ENCODE measurements at places on chromosomes 3 and 15.

DNA sequence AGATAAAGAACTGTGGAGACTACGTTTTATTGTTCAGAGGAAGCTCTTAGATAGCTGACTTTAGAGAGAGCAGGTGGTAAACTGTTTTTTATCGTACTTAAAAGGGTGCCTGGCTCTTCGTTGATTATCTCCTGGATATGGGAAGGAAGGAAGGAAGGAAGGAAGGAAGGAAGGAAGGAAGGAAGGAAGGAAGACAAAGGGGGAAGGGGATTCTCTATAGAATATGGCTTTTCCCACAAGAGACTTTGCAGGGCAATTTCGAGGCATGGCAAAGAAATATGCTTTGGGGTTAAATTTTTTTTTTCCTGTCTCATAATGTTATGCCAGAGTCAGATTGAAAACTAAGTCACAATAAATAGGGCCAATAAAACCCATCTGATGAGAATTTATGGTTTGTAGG lies 271.9 kb upstream of the POU1F1 start:
- DNase-seq = no peak

DNA sequence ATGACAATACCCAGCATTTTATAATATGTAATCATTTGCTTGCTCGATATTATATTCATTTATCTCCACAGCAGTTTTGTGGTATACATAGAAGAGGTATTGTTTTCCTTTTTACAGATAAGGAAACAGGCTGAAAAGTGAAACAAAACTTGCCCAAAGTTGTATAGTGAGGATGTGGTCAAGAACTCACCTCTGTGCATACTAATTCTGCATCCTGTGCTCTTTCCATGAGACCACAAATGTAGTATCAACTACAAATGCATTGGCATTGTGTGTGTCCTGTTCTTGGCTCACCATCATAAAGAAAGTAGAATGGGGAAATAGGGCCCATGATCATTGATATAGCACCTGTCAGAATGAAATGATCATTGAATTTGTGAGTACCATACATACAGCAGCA lies 167.3 kb downstream of the NECTIN3 start:
- DNase-seq = no peak

DNA sequence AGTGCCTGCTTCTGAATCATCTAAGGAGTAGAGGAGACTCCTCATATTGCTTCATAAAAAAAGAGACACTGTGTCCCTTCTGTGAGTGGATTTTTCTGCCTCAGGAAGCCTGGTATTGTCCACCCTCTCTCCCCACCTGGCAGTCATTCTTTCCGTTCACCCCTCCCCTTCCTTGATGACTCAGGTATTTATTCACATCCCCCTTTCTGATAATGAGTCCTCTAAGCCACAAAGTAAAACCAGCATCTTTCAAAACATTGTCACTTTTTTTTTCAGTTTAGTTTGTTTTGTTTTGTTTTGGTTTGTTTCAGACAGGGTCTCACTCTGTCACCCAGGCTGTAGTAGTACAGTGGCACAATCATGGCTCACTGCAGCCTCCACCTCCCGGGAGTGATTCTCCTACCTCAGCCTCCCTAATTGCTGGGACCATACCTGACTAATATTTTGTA lies 65.2 kb upstream of the UBE2E1 start:
- peak; percentile 67 for DNase-seq

DNA sequence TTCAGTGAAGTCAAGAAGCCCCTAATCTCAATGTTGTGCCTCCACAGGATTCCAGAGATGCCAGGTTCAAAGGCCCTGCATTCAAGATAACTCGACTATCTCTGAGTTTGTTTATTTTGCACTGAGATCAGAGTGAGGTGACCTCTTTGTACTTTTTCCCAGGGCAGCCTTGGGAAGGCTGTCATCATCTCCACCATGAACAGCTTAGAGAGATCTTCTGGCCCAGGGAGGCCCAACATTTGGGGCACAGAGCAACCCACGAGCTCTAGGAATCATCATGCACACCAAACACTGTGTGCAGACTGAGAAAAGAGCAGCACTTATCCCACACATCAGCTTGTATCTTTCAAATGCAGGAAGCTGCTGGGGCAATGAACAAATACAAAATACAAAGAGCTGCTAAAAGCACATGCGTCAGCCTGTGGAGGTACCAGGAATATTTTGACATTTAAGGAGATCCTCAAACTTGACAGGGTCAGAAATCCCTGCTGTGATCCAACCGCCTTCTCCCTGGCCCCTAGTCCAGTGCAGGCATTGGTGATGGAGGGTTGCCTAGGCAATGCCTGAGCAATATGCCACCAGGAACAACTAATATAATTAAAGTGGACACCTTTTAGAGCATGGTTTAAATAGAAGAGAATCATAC lies 33.6 kb downstream of the TRIM42 start:
- no peak for DNase-seq

DNA sequence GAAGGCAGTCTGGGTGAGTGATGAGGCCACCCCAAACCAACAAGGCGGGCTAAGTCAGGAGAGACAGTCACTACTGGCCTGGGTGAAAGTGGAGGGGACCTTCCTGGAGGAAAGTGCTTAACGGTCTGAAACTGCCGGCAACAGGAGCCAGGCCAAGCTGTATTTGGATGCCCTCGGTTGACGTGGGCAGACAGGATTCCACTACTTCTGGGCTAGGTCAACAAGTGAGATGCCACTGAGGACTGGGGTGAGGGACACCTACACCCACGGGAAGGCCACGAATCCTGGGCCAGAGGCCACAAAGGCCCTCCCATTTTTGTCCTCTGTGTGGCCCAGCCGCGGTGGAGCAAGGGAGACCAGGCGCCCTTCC lies 12.3 kb downstream of the SPTBN5 start:
- DNase-seq = no peak

DNA sequence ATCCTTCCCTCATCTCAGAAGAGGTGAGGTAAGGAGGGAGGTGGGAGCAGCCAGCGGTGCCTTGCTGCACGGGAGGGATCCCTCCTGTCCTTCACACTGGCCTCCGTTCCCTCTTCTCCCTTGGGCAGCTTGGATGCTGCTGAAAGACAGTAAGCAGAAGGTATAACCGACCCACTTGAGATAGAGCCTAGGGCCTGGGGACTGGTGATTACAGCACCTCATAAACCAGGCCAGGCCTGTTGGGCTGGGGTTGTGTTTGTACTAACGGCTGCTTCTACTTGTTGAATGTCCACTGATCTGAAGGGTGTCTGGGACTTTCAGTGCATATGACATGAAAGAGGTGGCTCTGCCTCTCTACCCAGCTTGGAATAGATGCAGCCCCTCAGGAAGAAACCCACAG lies 25.0 kb downstream of the SEMA6D start:
- no peak for DNase-seq

GRCh38 chr3:77873598-77873997 lies 833.7 kb downstream of the ROBO2 start:
- DNase-seq = no peak

DNA sequence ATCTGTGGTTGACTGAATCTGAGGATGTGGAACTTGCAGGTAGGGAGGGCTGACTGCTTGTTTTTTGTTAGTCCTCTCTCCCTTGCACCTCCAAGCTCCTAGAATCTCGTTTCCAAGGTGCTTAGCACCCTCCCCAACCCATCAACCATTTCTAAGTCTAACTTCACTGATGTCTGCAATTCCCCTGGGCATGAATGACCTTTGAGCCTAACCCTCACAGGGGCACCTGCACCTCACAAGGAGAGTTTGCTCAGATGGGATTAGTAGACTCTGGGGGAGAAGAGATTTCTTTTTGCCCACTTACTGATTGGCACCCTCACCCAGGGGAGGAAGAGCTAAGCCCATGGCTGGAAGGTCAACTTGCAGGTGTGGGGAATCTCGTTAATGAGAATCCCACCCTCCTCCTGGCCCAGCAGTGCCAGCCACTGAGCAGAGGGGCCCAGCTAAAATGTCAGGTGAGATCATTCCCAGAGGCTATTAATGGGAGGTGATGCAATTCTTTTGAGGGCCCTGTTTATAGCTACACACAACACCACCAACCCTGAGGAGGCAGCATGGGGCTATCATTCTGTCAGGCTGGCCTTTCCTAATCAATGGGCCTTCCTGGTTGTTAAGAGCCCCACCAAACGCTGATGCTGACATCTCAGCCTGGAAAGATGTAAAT lies 81.6 kb upstream of the HERC1 start:
- DNase-seq = no peak

DNA sequence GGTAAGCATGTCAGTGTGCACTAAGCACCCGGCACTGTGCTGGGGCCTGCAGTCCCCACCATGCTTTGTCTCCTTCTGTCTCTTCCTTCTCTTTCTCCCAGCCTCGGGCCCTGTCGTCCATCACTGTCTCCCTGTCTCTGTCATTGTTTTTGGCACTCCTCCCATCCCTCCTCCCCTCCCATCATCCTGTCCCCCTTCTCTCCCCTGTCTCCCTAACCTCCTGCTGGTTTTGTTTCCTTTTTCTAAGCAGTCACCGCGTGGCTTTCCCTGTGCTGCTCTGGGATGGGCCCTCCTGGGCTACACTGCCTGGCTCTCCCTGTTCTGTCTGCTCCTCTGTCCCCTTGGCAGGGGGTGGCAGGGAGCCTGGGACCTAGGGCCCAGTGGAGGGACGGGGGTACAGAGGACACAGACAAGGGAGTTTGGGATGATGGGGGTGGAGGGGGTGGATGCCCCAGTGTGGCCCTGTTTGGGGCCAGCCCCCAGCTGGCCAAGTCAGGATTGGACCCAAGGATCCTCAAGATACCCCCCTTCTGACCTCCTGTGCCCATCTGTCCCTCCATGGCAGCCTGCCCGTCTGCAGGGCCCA lies 5.7 kb downstream of the CHST13 start:
- DNase-seq = no peak

DNA sequence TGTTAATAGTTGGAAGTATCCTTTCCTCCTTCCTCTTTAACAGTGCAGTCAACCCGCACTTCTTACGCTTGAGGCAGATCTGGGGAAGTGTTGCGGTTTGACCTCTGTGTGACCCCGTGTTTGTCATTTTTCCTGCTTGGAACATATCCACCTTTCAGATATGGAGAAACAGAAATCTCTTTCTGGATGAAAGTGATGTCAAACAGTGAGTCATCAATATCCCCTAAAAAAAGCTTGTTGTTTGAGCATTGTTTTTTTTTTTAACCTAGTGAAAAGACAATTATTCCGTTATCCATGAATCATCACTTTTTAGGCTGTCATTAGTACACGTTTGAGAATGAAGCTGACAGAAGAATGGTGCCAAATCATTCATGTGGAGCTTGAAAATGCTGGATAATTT lies 293.7 kb downstream of the ARPP21 start:
- peak; percentile 96 for DNase-seq

DNA sequence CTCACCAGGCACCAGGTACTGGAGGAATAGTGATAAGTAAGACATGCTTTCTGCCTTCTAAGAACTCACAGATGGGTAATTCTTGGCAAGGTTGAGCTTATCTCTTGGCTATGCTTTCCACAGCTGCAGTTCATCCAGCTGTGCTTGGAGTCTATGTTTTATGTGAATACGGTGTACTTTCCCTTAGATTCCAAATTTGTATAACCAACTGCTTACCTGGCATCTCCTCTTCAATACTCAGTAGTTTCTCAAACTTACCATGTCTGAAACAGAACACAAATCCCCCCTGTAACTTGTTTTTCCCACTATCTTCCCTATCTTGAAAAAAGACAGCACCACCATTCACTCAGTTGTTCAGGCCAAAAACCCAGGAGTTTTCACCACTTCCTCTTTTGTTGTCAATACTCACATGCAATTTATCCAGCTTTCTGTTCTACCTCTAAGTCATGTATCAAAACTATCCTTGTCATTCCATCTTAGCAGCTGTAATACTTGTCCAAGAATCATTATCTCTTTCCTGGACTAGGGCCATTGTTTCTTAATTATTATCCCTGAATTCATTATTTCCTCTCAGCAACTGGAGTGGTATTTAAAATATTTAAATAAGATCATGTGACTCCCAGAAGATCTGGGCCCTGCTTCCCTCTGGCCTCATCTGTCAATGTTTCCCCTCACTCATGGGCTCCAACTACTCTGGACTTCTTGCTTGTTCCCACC lies 32.6 kb downstream of the COL6A5 start:
- no peak for DNase-seq

GRCh38 chr3:178308771-178309170 lies 227.5 kb upstream of the KCNMB2 start:
- no peak for DNase-seq

- DNase-seq = no peak
These were observed 218.5 kb upstream of the STT3B start for GRCh38 chr3:31314258-31314657.

DNA sequence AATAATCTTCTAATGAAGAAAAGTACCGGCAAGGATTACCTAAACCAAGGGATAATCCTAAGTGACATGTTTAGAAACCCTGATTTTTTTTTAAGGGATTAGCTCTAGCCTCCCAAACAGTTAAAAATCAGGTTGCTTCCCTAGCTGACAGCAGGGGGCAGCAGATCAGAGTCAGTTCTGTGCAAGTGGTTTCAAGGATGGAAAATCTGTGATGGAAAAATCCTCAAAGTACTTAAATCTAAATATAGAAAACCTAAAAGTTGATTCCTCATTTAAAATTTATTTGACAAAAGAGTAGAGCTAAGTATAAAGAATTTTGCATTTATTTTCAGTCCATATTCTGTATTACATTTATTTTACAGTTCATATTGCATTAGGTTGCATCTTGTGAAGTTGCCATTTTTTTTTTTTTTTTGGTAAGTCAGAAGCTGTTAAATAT lies 107.6 kb downstream of the PEX5L start:
- DNase-seq = peak; percentile 20

DNA sequence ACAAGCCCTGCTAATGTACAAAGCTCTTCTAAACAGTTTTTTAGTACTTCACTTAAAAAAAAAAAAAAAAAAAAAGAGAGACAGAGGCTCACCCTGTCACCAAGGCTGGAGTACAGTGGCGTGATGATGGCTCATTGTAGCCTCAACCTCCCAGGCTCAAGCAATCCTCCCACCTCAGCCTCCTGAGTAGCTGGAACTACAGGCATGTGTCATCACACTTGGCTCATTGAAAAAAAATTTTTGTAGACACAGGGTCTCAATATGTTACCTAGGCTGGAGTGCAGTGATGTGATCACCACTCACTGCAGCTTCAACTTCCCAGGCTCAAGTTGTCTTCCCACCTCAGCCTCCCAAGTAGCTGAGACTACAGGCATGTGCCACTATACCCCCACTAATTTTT lies 47.6 kb upstream of the HEG1 start:
- no peak for DNase-seq

DNA sequence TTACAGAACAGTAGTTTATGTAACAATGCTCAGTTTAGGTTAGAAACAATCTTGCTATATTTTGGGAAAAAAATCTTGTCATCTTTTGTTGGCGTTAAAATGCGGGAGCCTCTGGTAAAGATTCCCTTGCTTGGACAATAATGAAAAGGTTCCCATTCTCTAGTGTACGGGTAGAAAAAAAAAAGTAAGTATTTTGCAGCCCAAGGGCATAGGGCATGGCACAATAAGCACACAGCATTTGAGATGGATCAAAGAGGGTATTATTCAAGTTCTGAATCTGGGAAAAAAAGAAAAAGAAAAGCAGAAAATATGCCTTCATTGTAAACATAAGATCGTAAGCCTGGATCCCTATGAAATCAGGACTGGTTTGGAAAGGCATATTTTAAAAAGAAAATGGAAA lies 408.6 kb upstream of the ROBO2 start:
- no peak for DNase-seq

- DNase-seq = no peak
These were observed 75.7 kb downstream of the DUT start for GRCh38 chr15:48406911-48407310.

- DNase-seq = peak; percentile 67
These were observed 15.7 kb downstream of the KIF9 start for GRCh38 chr3:47266709-47267489.

Measured in pulmonary artery endothelial cell (primary cell).